ENCODE measurements at places on chromosomes 12 and 14. TPM values are rescaled to one million over a fixed set of nuclear protein-coding genes. Genes with fewer than 3 reads are reported as not detected.

DNA sequence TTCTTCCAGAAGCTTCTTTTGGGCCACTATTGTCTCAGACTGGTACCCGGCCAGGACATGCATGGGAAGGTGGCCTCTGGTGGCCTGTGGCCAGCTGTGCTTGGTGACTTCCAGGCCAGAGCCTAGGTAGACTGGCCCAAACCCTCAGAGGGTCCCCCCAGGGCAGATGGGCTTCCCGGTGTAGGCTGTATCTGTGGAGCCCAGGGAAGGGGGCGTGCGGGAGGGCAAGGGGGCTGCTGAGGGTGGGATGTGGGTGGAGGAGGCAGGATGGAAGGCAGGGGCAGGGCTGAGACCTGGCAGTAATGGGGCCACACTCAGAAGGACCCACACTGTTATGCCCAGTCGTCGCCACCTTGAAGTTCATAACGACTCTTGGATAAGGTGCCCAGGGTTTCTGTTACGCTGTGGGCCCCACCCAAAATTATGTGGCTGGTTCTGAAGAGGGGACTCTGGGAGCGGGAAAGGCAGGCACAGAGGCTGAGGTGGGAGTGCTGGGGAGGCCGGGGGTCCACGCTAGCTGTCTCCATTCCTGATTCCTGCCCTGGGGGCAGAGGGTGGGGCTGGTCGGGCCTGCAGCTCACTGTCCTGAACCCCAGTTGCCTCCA, 52.1 kb downstream of the KIF26A start:
- ATAC-seq, result no peak

- ATAC-seq, result no peak
Measured at GRCh38 chr14:37588667-37588955, 6.4 kb downstream of the FOXA1 start.

DNA sequence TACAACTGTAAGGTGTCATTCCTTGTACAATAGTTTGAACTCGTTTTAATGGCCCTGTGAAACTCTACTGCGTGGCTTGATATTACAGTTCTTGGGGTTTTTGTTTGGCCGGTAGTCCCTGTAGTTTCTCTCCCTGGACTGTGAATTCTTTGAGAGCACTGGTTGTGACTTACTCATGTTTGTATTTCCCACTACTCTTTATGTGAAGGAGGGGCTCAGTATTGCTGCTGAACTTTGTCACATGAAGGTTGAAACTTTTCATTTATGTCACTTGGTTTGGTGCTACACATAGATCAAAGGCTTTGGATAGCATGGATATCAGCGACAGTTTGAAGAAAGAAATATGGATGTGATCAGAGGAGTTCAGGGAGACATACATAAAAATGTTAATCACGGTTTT, 1.5 kb upstream of the POU6F1 start:
- no peak for ATAC-seq

GRCh38 chr12:48861111-48861510, 4.6 kb downstream of the RND1 start:
- no peak for ATAC-seq

GRCh38 chr12:69342421-69342820, 5.8 kb upstream of the LYZ start:
- no peak for ATAC-seq

DNA sequence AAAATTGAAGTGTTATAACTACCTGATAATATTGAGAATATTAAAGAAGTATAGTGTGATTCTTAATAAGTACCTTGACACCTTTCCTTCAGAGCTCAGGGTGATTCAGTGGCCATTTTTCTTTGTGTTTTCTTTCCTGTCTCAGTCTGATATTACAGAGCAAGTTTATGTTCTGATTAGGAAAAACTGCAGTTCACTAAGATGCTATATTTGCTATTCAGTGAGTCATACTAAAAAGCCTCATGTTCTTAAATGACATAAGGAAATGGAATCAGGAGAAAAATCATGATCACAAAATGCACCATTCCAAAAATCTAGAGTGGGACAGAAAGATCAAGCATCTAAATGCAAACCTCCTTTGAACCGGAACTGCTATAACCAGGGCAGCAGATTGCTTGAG, 390.6 kb upstream of the ATP2B1 start:
- ATAC-seq, result no peak

GRCh38 chr14:26344596-26344995, 253.2 kb downstream of the NOVA1 start:
- no peak for ATAC-seq

DNA sequence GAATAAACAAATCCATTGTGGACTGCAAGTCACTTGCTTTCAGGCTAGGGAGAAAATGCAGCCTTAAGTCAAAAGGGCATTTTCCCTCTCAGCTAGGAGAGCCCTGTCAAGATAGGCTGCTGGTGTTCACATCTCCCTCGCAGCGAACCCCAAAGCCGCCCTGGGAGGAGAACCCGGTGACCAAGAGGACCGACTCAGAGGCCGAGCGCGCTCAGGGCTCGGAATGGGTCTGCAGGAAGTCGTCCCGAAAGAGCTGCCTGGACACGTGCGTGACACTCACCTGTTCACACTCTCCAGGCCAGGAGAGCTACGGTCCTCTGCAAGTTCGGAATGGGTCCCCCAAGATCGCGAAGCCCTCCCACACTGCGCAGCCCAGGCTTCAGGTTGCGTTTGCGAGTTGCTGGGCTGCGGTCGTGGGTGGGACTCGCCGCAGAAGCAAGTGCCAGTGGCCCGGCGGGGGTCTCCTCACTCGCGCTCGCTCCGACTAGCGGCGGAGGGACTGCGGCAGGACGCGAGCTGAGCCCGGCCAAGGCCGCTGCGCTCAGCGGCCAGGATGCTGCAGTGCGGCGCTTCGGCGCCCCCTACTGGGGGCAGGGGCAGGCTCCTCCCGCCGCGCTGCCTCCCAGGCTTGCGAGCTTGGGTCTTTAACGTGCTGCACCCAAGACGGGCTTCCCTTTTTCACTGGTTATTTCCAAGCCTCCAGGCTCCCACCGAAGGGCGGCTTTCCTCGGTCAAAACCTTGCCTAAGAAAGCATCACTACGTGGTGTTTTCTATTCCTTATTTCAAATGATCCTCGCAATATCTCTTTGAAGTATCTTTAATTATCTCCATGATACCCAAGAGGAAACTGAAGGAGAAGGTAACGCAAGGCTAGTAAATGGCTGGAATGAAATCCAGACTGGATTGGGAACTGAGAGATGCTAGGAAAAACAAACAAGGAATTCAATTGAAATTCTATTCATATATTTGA, at the start of gene RERG:
Gene RERG (minus strand): TSS at position 503 of the 971 bp plus-strand sequence. CDS start 3,928 bp downstream, outside the sequence.
- peak; percentile 100 for ATAC-seq

DNA sequence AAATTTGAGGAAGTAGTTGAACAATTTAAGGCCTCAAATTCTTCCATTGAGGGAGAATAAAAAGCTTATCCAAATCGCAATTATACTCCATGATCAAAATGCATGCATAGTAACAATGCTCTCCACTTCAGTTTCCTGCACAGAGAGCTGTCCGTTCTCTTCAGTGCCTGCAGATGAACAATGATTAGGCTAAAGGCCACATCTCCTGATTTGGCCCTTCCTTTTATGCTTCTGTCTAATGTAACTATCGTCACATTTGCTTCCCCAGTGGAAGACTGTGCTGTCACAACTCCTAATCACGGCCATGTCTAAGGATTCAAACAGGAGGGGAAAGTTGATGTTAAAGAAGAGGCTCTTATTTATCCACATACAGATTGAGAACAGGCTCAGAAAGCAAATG, 113.6 kb upstream of the NPAS3 start:
- ATAC-seq, result no peak

GRCh38 chr14:104401785-104402184, 177.8 kb upstream of the C14orf180 start:
- no peak for ATAC-seq

DNA sequence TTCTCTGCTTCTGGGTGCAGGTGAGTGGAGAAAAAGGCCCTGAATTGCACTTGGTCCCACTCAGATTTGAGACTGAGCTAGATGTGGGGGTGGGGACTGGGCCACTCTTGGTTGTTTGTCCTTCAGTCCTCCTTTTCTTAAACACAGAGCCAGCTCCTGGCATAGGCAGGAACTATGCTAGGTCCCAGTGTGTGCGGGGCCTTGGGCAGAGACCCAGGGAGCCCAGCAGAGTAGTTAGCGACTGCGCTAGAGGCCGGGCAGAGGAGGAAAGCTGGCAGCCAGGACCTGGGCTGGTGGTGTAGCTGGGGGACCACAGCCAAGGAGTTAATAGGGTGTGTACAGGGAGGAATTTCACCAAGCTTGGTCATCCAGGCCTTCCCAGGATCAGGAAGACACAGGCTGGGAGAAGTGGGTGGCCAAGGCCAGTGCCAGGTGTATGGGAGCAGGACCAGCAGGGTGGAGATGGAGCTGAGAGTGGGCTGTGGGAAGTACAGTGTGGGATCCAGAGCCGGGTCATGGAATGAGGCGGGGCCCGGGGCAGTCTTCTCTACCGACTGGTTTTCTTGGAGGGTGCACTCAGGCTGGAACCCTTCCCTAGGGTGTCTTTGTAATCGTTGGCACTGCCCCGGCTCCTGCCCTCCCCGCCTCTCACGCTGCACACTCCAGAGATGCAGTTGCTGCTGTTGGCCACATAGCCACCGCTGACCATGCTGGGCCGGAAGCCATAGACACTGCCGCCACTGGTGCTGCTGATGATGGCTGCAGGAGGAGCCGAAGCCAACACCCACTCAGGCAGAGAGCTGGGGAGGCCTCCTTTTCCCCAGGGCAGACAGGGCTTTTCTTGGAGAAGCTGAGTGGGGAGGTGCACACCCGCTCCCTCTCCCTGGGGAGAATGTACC, 8.7 kb downstream of the KRT71 start:
- peak; percentile 97 for ATAC-seq

DNA sequence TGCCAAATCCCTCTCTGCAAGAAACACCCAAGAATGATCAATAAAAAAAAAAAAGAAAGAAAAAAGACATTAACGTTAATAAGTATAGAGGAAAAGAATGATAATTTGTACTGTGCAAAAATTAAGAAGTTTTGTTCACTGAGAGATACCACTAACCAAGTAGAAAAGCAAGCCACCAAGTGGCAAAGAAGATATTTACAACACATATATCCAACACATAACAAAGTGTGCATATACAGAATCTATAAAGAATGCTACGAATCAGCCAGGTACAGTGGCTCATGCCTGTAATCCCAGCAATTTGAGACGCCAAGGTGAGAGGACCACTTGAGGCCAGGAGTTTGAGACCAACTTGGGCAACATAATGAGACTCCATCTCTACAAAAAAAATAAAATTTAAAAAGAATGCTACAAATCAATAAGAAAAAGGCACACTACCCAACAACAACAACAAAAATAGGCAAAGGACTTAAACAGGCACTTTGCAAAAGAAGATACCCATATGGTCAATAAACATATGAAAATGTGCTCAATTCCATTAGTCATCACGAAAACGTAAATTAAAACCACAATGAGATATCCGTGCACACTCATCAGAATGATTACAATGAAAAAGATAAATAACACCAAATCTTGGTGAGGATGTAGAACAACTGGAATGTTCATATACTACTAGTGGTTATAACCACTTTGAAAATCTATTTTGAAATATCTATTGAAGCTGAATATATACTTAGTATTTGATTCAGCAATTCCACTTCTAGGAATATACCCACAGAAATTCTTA, 19.8 kb downstream of the GALNT4 start:
- no peak for ATAC-seq

DNA sequence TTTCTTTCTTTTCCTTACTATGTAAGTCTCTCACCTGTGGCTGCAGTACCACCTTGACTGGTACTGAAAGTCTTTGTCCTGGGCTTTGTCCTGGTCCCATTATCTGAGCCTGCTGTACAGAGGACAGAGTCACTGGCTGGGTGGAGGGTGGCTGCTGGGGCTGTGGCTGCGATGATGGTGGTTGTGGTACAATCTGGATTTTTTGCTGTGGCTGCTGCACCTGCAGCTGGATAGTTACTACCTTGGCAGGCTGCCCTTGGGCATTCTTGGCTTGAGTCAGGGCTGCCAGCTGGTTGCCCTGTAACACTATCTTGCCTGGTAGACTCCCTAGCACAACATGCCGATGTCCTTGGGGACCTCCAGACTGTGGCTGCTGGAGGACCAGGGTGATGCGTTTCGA, 27.0 kb downstream of the CHD8 start:
- no peak for ATAC-seq

DNA sequence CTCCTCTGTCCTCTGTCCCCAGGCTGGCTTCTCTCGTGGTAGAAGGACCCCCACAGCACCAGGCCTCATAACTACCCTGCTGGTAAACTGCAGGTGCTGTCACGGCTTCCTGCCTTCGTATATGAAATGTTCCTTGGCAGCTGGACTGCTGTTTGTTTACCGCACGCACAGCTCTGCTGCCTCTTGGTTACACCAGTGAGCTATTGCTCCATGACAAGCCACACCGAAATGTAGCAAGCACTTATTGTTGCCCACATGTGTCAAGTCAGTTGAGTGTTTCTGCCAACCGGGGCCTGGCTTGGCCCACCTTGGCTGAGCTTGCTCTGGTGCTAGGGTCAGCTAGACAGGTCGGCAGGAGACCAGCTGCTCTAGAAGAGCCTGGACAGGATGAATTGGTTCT, 21.7 kb upstream of the TCL1B start:
- no peak for ATAC-seq

DNA sequence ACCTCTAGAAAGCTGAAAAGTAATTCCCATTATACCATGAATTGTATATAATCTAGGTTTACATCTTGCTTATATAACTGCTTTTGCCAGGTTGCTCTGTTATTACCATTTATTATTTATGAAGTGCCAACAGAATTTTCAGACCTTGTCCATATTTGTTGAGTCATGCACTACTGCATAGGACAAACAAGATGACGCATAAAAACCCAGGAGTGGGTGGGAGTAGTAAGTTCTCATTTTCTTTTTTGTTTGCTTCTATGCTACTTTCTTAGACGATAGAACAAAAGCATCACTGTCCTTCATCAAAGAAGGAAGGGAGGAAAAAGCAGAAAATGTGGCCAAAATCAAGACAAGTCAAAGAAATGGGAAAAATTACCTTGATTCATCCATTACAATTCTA, 119.0 kb upstream of the RASSF8 start:
- no peak for ATAC-seq

GRCh38 chr12:57229046-57229633, 371 bp upstream of the SHMT2 start:
- ATAC-seq, result no peak

DNA sequence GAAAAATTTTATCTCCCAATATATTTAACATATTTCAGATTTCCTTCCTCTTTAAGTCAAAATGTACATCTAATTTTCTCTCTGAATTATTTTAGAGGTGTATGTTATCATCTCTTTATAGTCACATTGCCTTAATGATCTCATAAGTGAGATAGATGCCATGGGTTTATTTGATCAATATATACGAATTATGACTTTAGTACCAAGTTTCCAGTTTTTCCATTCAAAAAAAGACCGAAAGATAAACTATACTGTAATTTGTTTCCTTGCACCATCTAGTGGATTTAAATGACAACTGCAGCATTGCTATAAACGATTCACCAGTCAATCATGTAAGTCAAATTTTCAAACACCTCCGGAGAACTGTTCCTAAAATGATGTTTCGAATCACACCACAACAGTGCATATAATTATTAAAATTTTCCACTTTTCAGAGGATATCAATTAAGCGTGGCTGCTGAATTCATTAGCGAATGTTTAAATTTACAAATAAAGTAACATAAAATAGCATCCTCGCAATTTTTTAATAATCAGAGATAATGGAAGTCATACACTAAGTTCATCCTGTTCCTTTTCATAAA, 419 bp upstream of the ATXN7L3B start:
- peak; percentile 31 for ATAC-seq

Gene ANO4
- 2.5 TPM for total RNA-seq

Gene ACVRL1
- 0.76 TPM for total RNA-seq

Gene CLEC1B
- not detected for total RNA-seq

Gene NTF3
- total RNA-seq, result 6.5 TPM

Gene ANO2
- 0.60 TPM for total RNA-seq

Data from motor neuron (in vitro differentiated cells).